Activated naive CD4-positive, alpha-beta T cell treated with anti-CD3 and anti-CD28 coated beads, Interleukin-2, amount 10 ng/mL, durations not matched to agents 7 days and 5 days (primary cell): ENCODE measurements at places on chromosomes 6 and 20.

DNA sequence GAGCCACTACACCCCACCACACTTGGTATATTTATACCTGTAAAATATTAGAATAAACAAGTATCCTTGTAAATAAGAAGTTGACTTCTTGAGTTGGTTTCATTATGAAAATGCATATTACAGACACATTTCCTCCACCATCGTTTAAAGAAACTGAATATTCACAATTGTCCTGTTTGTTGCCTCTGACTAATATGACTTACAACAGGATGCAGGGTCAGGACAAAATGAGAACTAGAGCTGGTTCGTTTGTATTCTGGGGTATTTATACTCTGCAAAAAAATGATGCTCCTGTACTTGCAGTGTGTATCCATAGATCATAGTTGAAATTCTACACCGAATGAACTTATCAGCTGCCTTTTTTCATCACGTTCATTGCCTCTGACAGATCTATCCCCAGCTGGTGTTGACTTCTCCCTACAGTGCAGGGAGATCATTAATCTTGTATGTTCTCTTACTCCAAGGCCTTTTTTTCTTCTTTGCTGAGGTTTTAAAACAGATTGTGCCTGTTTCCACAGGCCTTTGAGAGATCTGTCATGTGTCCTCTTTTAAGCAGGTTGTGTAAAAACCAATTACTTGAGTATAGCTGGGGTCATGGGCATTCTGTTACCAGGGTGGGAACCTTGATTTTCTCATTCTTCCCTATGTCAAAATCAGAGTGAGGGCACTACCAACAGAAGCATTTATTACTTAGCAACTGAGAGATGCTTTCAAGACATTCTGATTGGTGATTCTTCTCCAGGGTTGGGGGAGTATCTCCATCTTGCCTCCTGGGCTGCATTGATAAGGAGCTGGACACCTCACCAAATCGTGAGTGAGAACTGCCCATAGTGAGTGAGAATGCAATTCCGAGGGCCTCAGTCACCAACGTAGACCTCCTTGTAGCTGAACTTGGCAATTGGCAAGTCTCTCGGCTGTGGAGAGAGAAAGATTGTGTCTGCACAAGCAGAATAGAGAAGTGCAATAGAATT, 78.8 kb upstream of the CD83 start:
- H3K4me3 ChIP-seq, result no peak overlapping the region
- no peak overlapping the region for H3K27ac ChIP-seq
- H3K4me1 ChIP-seq, result no peaks in the 10 kb centered on the region

- no peaks in the 10 kb centered on the region for H3K36me3 ChIP-seq
- peaks cover 5% of the 10 kb centered on the region for H3K27me3 ChIP-seq
- DNase-seq, result no peak
- no peak overlapping the region for H3K27ac ChIP-seq
- no peak overlapping the region for H3K4me3 ChIP-seq
- H3K4me1 ChIP-seq, result peaks cover 10% of the 10 kb centered on the region
Measured at GRCh38 chr6:69801225-69801624, 4.4 kb upstream of the LMBRD1 start.

DNA sequence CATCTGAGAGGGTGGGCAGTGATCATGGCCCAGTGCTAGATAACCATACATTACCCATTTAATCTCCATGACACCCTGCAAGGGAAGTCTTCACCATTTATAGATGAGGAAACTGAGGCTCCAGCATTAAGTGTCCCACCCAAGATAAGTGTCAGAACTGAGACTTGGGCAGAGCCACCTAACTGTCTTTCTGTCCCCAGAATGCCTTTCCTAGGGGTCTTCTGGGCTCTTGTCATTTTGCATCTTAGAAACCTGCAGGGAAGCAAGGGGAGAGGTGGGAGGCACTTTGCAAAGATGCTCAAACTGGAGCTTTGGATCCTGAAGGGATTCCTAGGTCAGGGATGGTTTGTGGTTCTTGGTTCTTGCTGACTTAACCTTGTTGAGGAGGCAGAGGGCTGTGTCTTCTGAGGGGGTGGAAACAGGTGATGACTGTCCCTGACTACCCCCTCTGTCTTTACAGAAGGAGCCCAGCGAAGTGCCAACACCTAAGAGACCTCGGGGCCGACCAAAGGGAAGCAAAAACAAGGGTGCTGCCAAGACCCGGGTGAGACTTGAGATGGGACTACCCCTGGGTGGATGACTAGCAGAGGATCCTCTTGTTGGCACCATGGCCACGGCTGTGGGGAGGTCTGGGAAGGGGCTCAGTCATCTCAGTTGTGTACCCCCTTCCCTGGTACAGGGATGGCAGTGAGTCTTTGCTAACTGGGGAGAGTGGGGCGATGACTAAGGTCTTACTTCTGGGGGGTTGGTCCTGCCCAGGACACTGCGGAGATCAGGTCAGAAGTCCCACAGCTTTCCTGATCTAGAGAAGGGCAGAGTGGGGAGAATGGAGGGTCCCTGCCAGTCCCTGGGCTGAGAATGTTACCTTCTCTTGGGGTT, 5.8 kb downstream of the HMGA1 start:
- H3K27me3 ChIP-seq, result no peaks in the 10 kb centered on the region
- H3K27ac ChIP-seq, result peak overlapping the region; percentile 82
- H3K4me1 ChIP-seq, result peaks cover 83% of the 10 kb centered on the region
- no peak overlapping the region for H3K4me3 ChIP-seq

DNA sequence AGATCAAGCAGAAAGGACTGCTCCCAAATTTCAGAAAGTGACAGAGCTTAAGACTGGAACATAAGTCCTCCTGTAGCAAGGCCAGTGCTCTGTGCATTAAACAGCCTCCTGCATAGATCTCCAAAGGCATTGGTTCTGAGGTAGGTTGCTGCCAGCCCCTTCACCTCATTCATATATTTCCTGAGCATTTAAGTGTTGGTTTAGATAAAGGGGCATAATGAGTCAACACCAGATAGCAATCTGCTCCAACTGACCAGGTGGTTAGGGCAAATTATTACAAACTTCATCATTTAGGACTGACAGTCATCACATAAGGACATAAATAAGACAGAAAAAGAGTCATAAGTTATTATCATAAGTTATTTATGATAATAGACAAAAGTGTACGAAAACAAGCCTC, 10.7 kb downstream of the PTPRK start:
- no peak for DNase-seq
- H3K36me3 ChIP-seq, result no peaks in the 10 kb centered on the region
- H3K4me3 ChIP-seq, result no peak overlapping the region
- no peaks in the 10 kb centered on the region for H3K4me1 ChIP-seq

DNA sequence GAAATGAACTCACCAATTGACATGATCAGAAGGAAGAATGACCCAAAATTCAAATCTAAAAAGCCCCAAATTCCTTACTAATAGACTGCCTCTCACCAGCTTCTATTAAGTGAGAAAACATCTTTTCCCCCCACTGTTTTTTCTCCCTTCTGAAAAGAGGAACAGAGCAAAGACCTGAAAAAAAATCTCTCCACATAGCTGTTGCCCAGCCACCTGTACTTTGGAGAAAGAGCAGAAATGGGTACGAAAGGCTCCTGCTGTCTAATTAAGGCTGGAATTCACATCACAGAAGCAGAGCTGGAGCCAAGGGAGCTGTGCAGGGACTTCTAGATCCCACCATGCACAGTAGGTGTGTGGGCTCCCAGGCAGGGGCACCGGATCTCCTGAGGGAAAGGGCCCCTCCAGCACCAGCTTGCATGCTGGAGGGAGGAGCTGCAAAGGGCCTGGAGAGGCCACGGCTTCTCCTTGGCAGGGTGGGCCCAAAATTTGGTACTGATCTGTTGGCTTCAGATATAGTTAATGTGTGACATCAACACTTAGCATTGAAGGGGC, 73.2 kb upstream of the DUSP22 start:
- H3K27ac ChIP-seq, result no peak overlapping the region
- no peak for DNase-seq
- H3K36me3 ChIP-seq, result no peaks in the 10 kb centered on the region
- no peak overlapping the region for H3K4me3 ChIP-seq
- H3K4me1 ChIP-seq, result peaks cover 73% of the 10 kb centered on the region
- peaks cover 3% of the 10 kb centered on the region for H3K27me3 ChIP-seq

GRCh38 chr6:62980724-62981123, 230.5 kb upstream of the FKBP1C start:
- no peaks in the 10 kb centered on the region for H3K4me1 ChIP-seq
- no peaks in the 10 kb centered on the region for H3K36me3 ChIP-seq
- no peak overlapping the region for H3K27ac ChIP-seq
- H3K27me3 ChIP-seq, result no peaks in the 10 kb centered on the region
- H3K4me3 ChIP-seq, result no peak overlapping the region

DNA sequence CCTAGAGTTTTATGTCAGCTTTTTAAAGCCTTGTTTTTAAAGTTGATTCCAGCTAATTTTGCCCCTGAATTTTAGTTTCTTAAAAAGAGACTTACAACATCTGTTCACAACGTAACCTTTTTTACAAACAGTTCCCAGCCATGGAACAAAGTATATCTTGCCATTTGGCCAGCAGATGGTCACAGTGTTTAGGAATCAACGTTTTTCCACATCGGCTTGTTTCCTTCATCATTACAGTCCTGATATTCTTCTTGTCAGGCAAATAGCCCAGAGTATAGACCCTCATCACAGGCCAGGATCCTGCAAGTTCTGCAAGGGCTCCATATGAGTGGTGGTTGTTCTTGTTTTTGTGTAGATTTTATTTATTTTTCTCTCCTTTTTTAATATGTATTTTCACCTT, 341.7 kb upstream of the HTR1E start:
- DNase-seq, result no peak
- no peaks in the 10 kb centered on the region for H3K27me3 ChIP-seq
- no peaks in the 10 kb centered on the region for H3K4me1 ChIP-seq
- H3K27ac ChIP-seq, result no peak overlapping the region
- H3K4me3 ChIP-seq, result no peak overlapping the region

DNA sequence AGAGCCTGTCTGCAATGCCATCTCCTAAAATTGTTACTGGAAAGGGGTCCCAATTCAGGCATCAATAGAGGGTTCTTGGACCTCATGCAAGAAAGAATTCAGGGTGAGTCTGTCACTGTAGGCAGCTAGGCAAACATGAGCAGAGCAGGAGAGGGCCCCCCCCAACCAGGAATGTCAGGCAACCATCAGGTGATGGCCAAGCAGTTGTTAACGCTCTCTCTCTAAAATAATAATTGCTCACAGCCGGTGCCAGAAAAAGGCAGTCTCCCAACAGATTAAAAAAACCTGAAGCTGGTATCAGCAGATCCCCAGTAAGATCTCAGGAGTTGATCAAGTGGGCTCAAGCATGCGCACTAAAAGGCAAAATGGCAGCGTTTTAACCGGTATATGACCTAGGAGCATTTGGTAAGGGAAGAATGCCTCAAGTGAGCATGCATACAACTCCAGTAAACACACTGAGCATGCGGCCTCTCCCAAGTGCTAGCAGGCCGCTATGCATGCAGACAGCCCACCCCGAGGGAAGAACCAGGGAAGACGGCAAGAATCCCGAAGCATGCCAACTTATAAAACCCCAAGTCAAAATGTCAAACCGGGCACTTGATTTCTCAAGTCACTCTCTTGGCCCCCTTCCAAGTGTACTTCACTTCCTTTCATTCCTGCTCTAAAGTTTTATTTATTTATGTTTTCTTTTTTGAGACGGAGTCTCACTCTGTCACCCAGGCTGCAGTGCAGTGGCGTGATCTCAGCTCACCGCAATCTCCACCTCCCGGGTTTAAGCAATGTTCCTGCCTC, 44.0 kb upstream of the RNGTT start:
- no peak for DNase-seq
- H3K36me3 ChIP-seq, result no peaks in the 10 kb centered on the region
- H3K4me3 ChIP-seq, result no peak overlapping the region
- no peak overlapping the region for H3K27ac ChIP-seq
- peaks cover 13% of the 10 kb centered on the region for H3K27me3 ChIP-seq

DNA sequence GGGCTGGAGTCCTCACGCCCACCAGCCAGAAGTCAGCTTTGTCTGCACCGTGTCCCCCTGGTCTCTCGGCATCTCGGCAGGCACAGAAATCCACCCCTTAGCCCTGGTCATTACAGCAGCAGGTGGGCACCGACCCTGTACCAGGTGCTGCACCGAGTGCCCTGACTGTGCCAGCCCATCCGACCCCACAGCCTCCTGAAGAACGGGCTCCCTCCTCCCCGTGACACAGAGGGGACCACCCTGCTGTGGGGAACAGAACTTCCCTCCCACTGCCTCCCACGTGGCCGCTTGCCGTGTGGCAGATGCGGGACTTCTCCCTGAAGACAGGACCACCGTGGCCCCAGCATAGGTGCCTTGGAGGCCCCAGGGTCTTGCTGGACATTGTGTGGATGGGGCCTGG, 161.2 kb downstream of the TAF4 start:
- no peak overlapping the region for H3K4me3 ChIP-seq
- no peak overlapping the region for H3K27ac ChIP-seq
- no peak for DNase-seq
- peaks cover 4% of the 10 kb centered on the region for H3K4me1 ChIP-seq
- no peaks in the 10 kb centered on the region for H3K36me3 ChIP-seq
- H3K27me3 ChIP-seq, result peaks cover 1% of the 10 kb centered on the region

DNA sequence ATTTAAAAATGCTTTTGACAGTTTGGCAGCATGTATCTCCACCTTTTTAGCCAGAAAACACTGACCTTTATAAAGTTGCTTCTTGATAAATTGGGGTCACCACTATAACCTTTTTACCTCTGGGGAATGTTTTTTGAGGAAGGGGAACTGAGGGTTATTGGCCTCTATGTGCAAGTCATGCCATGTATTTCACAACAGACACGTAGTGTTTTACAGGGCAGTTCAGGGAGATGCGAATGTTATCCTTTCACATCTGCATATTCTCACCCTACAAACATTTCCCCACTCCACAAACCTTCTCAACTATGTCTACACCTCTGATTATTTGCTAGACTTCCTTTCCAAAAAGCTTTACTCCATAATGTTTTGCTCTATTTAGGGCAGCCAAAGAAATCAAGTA, 17.0 kb upstream of the SLA2 start:
- H3K27me3 ChIP-seq, result no peaks in the 10 kb centered on the region
- H3K36me3 ChIP-seq, result peaks cover 30% of the 10 kb centered on the region
- no peak overlapping the region for H3K4me3 ChIP-seq
- peaks cover 20% of the 10 kb centered on the region for H3K4me1 ChIP-seq
- DNase-seq, result no peak

DNA sequence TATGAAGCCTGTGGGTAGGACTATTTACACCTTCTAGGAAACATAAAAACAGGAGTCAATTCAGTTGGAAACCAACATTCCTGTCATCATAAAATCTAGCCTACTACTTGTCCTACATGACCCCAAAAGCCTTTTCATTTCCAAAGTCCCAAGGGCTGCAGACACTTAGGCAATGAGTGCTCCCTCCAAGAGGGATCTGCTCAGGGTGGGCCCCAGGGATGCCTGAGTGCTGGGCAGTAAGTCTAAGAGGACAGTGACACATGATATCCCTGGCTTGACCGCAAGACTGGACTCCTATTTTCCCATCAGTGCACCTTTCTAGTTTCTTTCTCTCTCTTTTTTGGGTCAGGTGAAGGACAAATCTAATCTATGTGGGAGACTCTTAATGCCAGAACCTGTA, 1101.3 kb downstream of the GRIK2 start:
- no peaks in the 10 kb centered on the region for H3K27me3 ChIP-seq
- no peak overlapping the region for H3K4me3 ChIP-seq
- no peaks in the 10 kb centered on the region for H3K4me1 ChIP-seq
- H3K36me3 ChIP-seq, result no peaks in the 10 kb centered on the region
